ENCODE measurements at places on chromosomes 11 and 22.

DNA sequence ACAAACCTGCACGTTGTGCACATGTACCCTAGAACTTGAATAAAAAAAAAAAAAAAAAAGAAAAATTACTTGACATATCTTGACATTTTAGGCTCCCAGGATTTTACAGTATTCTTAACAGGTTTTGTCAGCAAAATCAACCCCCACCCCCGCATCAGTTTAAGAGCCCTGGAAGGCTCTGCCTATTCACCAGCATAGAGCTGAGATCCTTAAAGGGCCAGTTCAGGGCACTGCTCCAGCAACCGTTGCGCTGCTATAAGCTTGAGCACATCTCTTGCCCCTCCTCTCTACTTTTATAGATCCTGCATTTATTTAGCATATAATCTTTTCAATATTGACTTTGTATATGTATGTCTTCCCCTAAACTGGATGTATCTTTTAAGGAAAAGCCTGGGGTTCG is 697 bp upstream of the PAFAH1B2 start:
- peak; percentile 23 for DNase-seq

DNA sequence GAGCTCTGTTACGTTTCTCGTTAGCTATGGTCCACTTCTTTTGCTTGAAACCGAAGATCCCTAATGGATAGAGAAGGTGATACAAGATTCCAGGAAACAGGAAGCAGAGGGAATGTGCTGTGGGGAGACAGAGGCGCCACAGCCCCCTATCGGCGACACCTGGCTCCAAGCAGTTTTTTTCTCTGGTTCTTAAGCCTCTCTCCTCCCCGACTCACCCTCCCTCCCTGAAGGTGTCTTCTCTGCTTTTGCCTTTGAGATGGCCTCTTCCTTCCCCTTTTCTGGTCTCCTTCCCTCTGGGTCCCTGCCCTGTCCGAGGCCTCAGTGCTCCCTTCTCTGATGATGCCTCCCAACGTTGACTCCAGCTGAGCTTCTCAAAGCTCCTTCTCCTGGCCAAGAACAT is 14.2 kb upstream of the APOBEC3A start:
- no peak for DNase-seq

DNA sequence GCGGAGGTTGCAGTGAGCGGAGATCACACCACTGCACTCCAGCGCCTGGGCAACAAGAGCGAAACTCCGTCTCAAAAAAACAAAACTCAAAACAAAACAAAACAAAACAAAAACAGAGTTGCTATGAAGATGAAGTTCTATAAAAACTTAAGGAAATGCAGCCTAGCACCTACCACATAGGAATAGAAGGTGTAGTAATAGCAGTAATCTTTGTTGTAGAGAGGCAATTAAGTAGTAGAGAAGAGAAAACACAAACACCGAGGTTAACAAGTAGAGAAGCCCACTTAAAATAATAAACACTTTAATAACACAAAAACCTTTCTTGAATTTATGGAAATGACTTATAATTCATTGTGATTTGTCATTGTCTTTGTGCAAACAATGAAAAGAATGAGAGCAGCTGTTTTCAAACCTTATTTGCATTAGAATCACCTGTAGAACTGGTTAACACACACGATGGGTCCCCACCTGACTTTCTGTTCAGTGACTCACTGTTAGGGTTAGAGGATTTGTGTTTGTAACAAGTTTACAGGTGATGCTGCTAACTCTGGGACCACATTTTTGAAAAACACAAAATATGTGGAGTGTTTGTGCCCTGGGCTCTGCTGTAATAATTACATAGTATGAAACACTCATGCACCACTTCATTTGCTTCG is 43.1 kb downstream of the TYR start:
- peak; percentile 60 for DNase-seq

- DNase-seq, result no peak
Observed at GRCh38 chr11:15107730-15108515, 6.8 kb upstream of the INSC start.

DNA sequence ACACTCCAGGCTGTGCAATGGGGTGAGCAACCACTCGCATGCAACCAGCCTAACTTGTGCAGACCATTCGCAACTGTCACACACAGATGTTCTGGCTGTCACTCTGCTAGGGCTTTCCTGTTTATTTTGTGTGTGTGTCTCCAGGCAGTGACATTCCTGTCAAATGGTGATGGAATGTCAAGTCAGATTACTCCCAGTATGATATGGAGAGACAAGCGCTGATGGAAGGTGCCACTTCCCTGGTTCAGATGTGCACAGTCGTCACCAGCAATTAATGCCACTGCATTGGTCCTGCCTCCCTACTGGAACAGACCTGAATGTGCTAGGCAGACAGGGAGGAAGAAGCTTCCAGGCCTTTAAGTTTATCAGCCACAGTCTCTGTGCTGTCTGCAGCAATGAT is 442.4 kb upstream of the ISX start:
- no peak for DNase-seq

DNA sequence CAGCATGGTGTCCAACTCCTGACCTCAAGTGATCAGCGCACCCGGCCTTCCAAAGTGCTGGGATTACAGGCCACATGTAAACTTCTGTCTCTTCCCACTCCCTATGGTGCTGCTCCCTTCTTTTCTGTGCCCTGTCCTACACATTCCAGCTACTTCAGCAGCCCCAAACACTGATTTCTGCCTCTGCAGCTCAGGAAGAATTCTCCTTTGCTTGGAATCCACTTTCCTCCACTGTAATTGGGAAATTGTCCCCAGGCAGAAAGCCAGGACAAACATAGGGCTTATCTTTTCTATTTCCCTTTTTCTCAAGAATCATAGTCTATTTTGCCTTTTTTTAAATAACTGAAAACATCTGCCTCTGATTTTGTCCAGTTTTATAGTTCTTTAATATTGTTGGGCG is 21.3 kb upstream of the DRG1 start:
- DNase-seq, result no peak

All from NCI-H774 (cell line).